ENCODE measurements at places on chromosomes 1 and 21. TPM values are rescaled to one million over a fixed set of nuclear protein-coding genes. Genes with fewer than 3 reads are reported as not detected.

Gene RIPK4
- total RNA-seq: 2.1 TPM

Gene TEKT2
- not detected for total RNA-seq

Gene CFHR2
- total RNA-seq: not detected

DNA sequence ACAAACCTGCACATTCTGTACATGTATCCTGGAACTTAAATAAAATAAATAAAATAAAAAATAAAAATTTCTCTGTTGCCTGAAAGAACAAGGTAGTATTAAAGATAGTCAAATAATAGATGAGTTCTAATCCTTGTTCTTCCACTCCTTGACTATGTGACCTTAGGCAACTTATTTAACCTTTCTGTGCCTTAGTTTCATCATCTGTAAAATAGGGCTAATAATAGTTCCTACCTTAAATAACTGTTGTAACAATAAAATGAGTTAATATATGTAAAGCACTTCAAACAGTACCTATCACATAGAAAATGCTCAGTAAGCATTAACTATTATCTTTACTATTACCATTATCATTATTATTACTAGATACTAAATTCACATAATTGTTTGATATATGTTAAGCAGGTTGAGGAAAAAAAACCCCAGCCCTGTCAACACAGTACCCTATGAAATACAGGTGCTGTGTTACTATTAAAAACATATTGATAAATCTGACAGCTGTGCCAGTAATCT lies 23.1 kb downstream of the SASS6 start:
- no peaks in the 10 kb centered on the region for H3K4me1 ChIP-seq
- no peak overlapping the region for H3K4me3 ChIP-seq
- DNase-seq: no peak

DNA sequence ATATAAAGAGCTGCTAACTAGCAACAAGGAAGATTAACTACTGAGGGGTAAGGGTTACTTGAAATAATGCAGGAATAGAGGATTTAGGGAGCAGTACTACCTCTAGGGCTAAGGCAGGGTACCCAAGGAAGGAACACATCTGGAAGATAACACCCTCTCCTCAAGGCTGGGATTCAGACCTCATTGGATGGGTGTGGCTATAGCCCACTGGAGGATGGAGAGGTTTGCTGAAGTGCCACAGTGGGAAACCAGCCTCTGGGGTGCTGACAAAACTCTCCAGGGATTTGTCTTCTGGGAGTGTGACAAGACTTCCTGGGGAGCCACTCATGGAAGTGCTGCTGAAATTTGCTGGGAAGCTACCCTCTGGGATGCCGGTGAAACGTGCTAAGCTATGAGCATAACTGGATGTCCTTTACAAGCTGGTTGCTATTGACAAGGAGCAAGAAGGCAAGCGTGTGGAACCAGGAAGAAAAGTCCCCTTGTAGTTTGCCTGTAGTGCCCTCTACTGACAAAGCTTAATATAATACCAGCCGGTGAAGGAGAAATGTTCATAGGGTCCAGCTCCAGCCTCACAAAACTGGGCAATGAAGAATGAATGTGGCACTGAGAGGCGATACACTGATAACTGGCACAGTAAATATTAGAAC lies 122.8 kb upstream of the USP24 start:
- DNase-seq: no peak
- H3K36me3 ChIP-seq: no peaks in the 10 kb centered on the region
- H3K27me3 ChIP-seq: no peaks in the 10 kb centered on the region

- H3K4me1 ChIP-seq: no peaks in the 10 kb centered on the region
- H3K36me3 ChIP-seq: no peaks in the 10 kb centered on the region
- H3K27me3 ChIP-seq: no peaks in the 10 kb centered on the region
- no peak for DNase-seq
- H3K27ac ChIP-seq: no peak overlapping the region
- H3K4me3 ChIP-seq: no peak overlapping the region
These were observed 27.5 kb upstream of the NCAM2 start for GRCh38 chr21:20970691-20971090.

DNA sequence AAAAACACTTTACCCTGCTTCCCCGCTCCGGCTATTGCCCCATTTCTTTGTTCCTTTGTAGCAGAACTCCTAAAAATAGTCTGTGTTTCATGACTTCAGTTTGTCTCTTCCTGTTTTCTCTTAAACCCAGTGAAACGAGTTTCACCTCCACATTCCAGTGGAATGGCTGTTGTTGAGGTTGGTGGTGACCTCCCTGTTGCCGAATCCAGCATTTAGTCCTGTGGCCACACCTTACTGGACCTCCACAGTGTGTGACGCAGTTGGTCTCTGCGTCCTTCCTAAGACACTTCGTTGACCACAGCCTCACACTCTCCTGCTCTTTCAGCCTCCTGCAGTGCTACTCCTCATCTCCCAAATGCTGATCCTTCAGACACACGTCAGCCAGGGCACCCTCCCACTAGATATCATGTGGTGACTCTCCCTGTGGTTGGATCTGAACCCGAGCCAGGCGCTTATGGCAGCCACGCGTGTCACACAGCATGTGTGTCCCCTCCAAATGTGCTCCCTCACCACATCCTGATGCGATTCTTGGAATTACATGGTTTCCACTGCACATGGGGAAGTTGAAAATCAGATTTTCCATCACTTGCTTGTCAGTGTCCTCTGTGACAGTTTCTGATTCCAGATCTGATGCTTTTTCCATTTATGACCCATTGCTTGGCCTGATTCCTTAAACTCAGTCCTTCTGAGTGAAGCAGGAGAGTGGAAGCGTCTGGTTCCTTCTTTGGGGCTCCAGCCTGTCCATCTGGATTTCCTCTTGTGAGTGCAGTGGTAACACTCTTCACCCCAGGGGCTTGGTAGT lies 99.1 kb upstream of the ARTN start:
- no peak overlapping the region for H3K27ac ChIP-seq
- H3K36me3 ChIP-seq: no peaks in the 10 kb centered on the region
- no peak for DNase-seq
- H3K4me3 ChIP-seq: no peak overlapping the region
- H3K4me1 ChIP-seq: peaks cover 35% of the 10 kb centered on the region

DNA sequence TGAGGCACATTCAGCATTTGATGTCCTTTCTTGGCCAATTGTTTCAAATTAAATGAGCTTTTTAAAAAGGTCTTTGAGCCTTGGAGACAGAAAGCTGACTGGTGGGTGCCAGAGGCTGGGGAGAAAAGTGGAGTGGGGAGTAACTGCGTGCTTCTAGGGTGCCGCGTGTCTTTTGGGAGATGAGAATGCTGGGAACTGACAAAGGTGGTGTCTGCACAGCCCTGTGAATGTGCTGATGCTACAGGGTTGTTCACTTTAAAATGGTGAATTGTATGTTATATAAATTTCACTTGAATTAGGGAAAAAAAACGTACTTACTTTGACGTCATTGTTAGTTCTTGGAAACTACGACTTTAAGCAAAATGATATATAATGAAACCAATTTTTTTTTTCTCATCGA lies 8.1 kb upstream of the TFF1 start:
- H3K36me3 ChIP-seq: no peaks in the 10 kb centered on the region
- peaks cover 40% of the 10 kb centered on the region for H3K27me3 ChIP-seq
- no peak for DNase-seq
- H3K4me3 ChIP-seq: no peak overlapping the region
- H3K4me1 ChIP-seq: peaks cover 5% of the 10 kb centered on the region

- no peaks in the 10 kb centered on the region for H3K27me3 ChIP-seq
- no peaks in the 10 kb centered on the region for H3K4me1 ChIP-seq
- no peak overlapping the region for H3K4me3 ChIP-seq
These were observed 14.2 kb downstream of the PRRX1 start for GRCh38 chr1:170678027-170678600.
